Panc1 (cell line): ENCODE measurements at places on chromosomes 3 and 15. TPM values are rescaled to one million over a fixed set of nuclear protein-coding genes. Genes with fewer than 3 reads are reported as not detected.
A peak's percentile ranks its signal among the peaks of the same experiment; 100 is the strongest.

DNA sequence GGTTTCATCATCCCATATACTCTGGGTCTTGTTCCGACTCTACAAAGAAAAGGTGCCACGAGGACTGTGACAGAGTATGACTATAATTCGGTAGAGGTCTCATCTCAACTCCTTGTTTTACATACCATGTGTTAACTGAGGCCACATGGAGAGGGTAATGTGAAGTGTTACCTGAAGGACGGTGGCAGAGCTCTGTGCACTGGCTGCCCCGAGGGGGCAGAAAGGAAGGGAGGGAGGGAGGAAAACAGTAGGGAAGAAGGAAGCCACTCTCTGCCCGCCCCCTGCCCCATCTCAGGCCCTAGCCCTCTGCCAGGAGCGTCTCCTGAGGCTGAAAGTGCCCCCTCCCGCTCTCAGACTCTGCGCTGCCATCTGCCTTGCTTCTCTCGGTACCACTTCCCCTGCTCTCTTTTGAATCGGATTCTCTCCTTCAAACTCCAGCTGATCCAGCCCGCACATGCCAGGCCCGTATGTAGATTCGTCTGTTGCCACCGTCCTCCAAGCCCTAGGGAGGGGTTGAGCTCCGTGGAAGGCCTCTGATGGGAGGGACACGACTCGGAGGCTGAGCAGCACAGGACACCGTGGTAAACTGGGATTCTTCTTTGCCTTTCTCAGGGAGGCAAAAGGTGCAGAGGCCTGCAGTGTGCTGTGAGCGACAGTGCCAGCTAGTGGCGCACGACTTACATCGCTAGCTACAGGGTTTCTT is 70.5 kb upstream of the ATP10A start:
- DNase-seq: peak; percentile 50

Gene P3H2
- 82.2 TPM for total RNA-seq

DNA sequence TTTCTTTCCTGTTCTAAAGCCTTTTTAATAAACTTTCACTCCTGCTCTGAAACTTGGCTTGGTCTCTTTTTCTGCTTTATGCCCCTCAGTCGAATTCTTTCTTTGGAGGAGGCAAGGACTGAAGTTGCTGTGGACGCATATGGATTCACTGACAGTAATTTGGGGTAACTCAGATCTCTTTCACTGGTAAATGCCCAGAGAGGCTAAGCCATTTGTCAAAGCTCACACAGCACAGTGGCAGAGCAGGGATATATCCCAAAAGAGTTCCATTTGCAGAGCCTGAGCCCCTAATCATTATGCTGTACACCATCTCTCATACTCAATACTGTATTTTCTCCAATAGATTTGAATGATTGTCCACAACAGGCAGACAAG is 72.3 kb upstream of the GALNT15 start:
- DNase-seq: no peak

Gene SI
- total RNA-seq: not detected

DNA sequence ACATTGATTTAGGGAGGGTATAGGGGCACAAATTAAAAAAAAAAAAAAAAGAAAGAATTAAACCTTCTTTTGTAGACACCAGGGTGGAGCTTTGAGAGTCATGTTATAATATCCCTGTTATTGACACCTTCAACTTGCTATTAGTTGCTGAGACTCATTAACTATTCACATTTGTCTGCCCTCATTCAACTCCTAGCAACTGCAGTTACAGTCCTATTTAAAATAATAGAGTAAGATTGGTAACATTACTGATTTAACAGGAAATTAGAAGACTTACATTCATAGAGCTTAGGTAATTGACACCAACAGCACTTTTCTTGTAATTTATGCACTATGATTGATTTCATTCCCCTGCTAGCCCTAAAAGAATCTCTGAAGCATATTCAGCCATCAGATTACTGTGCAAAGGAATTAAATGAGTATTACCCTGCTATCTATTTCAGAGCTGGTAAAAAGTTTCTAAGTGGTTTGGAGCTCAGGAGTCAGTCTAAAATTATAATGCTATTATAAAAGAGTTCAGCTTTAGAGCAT is 148.8 kb upstream of the TBL1XR1 start:
- DNase-seq: no peak

GRCh38 chr3:20669184-20669583 is 483.2 kb upstream of the SGO1 start:
- DNase-seq: no peak

DNA sequence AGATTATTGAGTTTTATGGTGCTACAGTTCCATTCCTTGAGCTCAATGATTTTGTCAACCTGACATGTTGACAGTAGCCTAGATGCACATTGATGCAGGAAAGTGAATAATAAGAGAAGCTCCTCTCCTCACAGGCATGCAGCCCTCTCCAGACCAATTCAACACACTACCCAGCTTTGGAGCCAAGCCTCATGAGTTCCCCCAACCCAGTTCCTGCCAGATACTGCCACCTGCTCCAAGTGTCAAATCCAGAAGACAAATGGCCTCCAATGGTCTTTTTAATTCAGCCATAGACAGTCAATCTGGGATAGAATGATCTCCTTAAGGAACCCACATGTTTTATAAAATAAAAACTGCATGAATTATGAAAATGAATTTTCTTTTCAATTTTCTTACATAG is 83.7 kb upstream of the ARHGEF3 start:
- no peak for DNase-seq

GRCh38 chr15:71800835-71801745 is 9.3 kb upstream of the NR2E3 start:
- peak; percentile 64 for DNase-seq

- no peak for DNase-seq
These were observed 90.6 kb upstream of the UMPS start for GRCh38 chr3:124639406-124640237.

- DNase-seq: no peak
These were observed 1.0 kb downstream of the C3orf80 start for GRCh38 chr3:160226026-160226907.

Gene PTH1R
- not detected for total RNA-seq
